Activated CD4-positive, alpha-beta memory T cell treated with anti-CD3 and anti-CD28 coated beads for 36 hours (primary cell): ENCODE measurements at places on chromosomes 7 and 10. TPM values are rescaled to one million over a fixed set of nuclear protein-coding genes. Genes with fewer than 3 reads are reported as not detected.

DNA sequence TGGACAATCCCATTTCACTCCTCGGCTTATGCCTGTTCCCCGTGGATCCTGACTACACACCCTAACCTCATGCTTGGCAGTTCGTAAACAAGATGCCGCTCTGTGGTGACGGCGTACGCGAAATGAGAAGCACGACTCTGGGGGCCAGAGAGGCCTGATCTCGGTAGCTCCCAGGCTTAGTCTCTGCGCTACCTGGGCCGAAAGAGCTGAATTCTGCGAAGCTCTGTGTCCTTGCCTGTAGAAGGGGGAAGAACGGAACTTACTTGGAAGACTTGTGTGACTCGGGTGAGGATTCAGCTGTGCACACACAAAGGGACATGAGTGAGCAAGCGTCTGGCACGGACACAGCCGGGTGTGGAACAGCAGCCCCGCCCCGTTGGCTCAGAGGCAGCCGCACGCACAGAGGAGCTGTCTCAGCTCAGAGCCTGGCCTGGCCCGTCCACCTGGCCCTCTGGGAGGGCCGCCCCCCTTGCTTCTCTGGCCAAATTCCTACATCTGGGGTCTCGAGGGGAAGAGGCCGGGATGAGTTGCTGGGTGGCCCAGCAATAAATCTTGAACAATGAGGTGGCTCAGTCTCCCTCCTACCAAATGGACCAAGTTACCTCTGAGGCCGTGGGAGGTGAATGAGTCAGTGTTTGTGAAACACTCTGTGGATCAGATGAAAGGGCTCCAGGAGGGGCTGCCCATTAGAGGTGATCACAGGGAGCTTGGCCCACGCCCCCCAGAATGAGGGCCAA is 83.8 kb downstream of the PDGFA start:
- H3K27ac ChIP-seq: no peak overlapping the region
- no peaks in the 10 kb centered on the region for H3K4me1 ChIP-seq
- H3K27me3 ChIP-seq: no peaks in the 10 kb centered on the region
- H3K36me3 ChIP-seq: no peaks in the 10 kb centered on the region
- no peak for DNase-seq
- H3K4me3 ChIP-seq: no peak overlapping the region

- peak; percentile 5 for DNase-seq
- H3K4me3 ChIP-seq: no peak overlapping the region
- no peaks in the 10 kb centered on the region for H3K4me1 ChIP-seq
- H3K27me3 ChIP-seq: no peaks in the 10 kb centered on the region
- no peaks in the 10 kb centered on the region for H3K36me3 ChIP-seq
These were observed 119.0 kb downstream of the PTPN20 start for GRCh38 chr10:47030191-47030703.

GRCh38 chr7:74317146-74317782 is 28.1 kb downstream of the CLIP2 start:
- no peaks in the 10 kb centered on the region for H3K27me3 ChIP-seq
- no peak overlapping the region for H3K27ac ChIP-seq
- H3K4me3 ChIP-seq: no peak overlapping the region
- no peaks in the 10 kb centered on the region for H3K36me3 ChIP-seq
- no peak for DNase-seq

GNGT1 gene
- total RNA-seq: not detected

GRCh38 chr10:80493522-80494051 is 39.5 kb downstream of the TSPAN14 start:
- peak overlapping the region; percentile 88 for H3K27ac ChIP-seq
- peaks cover 99% of the 10 kb centered on the region for H3K4me1 ChIP-seq
- peak overlapping the region; percentile 18 for H3K4me3 ChIP-seq
- no peak for DNase-seq
- peaks cover 56% of the 10 kb centered on the region for H3K36me3 ChIP-seq
- no peaks in the 10 kb centered on the region for H3K27me3 ChIP-seq

SPOCK2 gene
- 218 TPM for total RNA-seq

- H3K4me1 ChIP-seq: no peaks in the 10 kb centered on the region
- no peak for DNase-seq
- no peak overlapping the region for H3K4me3 ChIP-seq
- no peaks in the 10 kb centered on the region for H3K36me3 ChIP-seq
- H3K27me3 ChIP-seq: no peaks in the 10 kb centered on the region
- H3K27ac ChIP-seq: no peak overlapping the region
These were observed 1314.2 kb upstream of the LRRTM3 start for GRCh38 chr10:65611592-65611991.

- H3K27me3 ChIP-seq: no peaks in the 10 kb centered on the region
- H3K36me3 ChIP-seq: no peaks in the 10 kb centered on the region
- H3K4me3 ChIP-seq: no peak overlapping the region
- DNase-seq: no peak
These were observed 183.9 kb downstream of the THSD7A start for GRCh38 chr7:11648101-11648500.

DNA sequence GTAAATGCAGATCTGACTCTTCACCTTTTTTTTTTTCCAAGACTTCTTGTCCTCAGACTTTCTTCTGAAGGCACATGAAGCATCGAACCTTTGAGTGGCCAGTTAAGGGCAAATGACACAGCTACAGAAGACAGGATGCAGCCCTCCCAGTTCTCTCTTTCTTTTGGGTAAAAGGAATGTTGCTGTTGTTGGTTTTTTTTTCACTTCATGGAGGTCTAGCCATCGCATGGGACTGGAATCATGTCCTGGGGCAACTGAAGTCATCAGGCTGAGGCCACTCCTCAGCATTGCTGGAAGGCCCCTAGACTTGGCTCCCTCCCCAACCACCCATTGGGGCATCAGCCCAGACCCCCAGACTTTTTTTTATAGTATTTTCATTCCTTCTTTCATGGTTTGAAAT is 896.5 kb downstream of the SORCS1 start:
- no peaks in the 10 kb centered on the region for H3K36me3 ChIP-seq
- H3K4me3 ChIP-seq: no peak overlapping the region
- no peaks in the 10 kb centered on the region for H3K27me3 ChIP-seq

GRCh38 chr10:114925587-114926586 is 12.1 kb upstream of the TRUB1 start:
- H3K4me1 ChIP-seq: peaks cover 12% of the 10 kb centered on the region
- H3K27me3 ChIP-seq: peaks cover 13% of the 10 kb centered on the region
- no peak overlapping the region for H3K27ac ChIP-seq

- H3K4me3 ChIP-seq: no peak overlapping the region
- no peaks in the 10 kb centered on the region for H3K27me3 ChIP-seq
- H3K27ac ChIP-seq: no peak overlapping the region
- peaks cover under 1% of the 10 kb centered on the region for H3K36me3 ChIP-seq
- no peak for DNase-seq
These were observed 30.6 kb upstream of the IKZF1 start for GRCh38 chr7:50273870-50274269.

DNA sequence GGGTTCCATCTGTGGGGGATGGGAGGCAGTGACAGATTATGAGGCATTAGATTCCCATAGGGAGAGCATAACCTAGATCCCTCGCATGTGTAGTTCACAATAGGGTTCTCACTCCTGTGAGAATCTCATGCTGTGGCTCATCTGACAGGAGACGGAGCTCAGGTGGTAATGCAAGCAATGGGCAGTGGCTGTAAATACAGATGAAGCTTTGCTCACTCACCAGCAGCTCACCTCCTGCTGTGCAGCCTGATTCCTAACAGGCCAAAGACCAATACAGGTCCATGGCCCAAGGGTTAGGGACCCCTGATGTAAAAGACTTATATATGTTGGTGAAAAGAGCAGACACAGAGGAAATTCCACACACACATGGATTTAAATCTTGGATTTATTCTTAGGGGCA is 370.2 kb downstream of the NRG3 start:
- no peak overlapping the region for H3K4me3 ChIP-seq
- no peak for DNase-seq
- no peaks in the 10 kb centered on the region for H3K27me3 ChIP-seq
- H3K4me1 ChIP-seq: no peaks in the 10 kb centered on the region

POR gene
- 28.9 TPM for total RNA-seq

GRCh38 chr7:14235056-14235455 is 245.6 kb upstream of the ETV1 start:
- no peaks in the 10 kb centered on the region for H3K36me3 ChIP-seq
- DNase-seq: no peak
- no peak overlapping the region for H3K4me3 ChIP-seq
- no peaks in the 10 kb centered on the region for H3K4me1 ChIP-seq

CRTAC1 gene
- not detected for total RNA-seq

- no peak overlapping the region for H3K4me3 ChIP-seq
- H3K27ac ChIP-seq: no peak overlapping the region
- H3K4me1 ChIP-seq: no peaks in the 10 kb centered on the region
- H3K27me3 ChIP-seq: no peaks in the 10 kb centered on the region
- DNase-seq: no peak
- H3K36me3 ChIP-seq: peaks cover 42% of the 10 kb centered on the region
These were observed 113.9 kb downstream of the MGMT start for GRCh38 chr10:129580901-129581300.

- H3K4me3 ChIP-seq: no peak overlapping the region
- no peaks in the 10 kb centered on the region for H3K4me1 ChIP-seq
- H3K27me3 ChIP-seq: no peaks in the 10 kb centered on the region
- no peak overlapping the region for H3K27ac ChIP-seq
- no peaks in the 10 kb centered on the region for H3K36me3 ChIP-seq
- no peak for DNase-seq
These were observed 181.8 kb upstream of the FERD3L start for GRCh38 chr7:19327018-19327417.

GRCh38 chr10:30040597-30040996 is 18.8 kb downstream of the JCAD start:
- H3K4me1 ChIP-seq: no peaks in the 10 kb centered on the region
- H3K27me3 ChIP-seq: peaks cover 56% of the 10 kb centered on the region
- DNase-seq: no peak
- H3K27ac ChIP-seq: no peak overlapping the region
- no peak overlapping the region for H3K4me3 ChIP-seq

GRCh38 chr7:148927123-148928045 is 43.3 kb upstream of the EZH2 start:
- H3K36me3 ChIP-seq: no peaks in the 10 kb centered on the region
- peaks cover 33% of the 10 kb centered on the region for H3K4me1 ChIP-seq
- no peaks in the 10 kb centered on the region for H3K27me3 ChIP-seq
- DNase-seq: no peak
- peak overlapping the region; percentile 76 for H3K27ac ChIP-seq

DNA sequence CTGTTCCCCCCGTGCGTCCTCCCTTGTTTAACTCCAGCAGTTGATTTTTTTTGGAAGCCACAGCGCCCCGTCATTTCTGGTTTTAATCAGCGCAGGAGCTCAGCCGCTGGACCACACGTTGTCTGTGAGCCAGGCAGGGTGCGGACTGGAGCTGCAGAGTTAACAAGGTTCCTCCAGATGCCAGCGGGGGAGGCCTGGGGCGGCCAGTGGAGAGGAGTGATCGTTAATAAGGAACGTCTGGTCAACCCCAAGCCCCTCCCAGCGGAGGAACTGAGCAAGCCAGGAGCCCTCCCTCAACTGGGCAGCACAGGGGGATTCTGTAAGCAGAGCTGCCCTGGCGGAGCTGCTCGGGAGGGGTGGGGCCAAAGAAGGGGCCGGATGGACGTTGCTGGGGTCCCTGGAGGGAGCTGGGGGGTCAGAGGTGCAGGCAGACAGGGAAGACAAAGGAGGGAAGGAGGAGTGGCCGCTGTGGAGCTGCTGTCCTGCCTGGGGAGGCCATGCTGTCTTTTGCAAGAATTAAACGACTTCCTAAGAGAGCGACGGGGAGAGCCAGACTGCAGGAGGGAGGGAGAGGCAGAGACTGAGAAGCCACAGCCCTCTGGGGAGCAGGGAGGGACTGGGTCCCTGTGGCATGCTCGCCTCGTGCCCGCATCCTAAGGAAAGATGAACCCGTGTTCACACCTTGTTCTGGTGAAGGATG is 537.1 kb upstream of the FOXK1 start:
- no peak overlapping the region for H3K27ac ChIP-seq
- DNase-seq: no peak
- peaks cover 13% of the 10 kb centered on the region for H3K27me3 ChIP-seq

GRCh38 chr10:27959093-27959715 is 39.7 kb downstream of the ODAD2 start:
- no peak overlapping the region for H3K27ac ChIP-seq
- DNase-seq: no peak
- no peaks in the 10 kb centered on the region for H3K36me3 ChIP-seq
- H3K4me1 ChIP-seq: peaks cover 11% of the 10 kb centered on the region

DNA sequence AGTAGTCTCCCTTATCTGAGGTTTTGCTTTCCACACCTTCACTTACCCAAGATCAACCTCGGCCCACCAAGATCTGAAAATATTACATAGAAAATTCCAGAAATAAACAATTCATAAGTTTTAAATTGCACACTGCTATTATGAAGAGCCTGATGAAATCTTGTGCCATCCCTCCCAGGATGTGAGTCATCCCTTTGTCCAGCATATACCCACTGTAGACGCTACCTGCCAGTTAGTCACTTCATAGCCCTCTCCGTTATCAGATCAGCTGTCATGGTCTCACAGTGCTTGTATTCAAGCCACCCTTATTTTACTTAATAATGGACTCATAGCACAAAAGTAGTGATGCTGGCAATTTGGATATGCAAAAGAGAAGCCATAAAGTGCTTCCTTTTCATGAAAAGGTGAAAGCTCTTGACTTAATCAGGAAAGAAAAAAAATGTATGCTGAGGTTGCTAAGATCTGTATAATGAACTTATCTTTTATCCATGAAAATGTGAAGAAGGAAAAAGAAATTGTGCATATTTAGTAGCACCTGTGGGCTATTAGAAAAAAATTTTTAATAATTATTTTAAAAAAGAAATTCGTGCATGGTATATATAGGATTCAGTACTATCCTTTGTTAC is 9.8 kb upstream of the MRPS16 start:
- peaks cover 4% of the 10 kb centered on the region for H3K4me1 ChIP-seq
- no peak overlapping the region for H3K27ac ChIP-seq
- no peaks in the 10 kb centered on the region for H3K27me3 ChIP-seq
- no peaks in the 10 kb centered on the region for H3K36me3 ChIP-seq

- no peak overlapping the region for H3K27ac ChIP-seq
- no peaks in the 10 kb centered on the region for H3K36me3 ChIP-seq
- H3K27me3 ChIP-seq: peaks cover 44% of the 10 kb centered on the region
These were observed 3.6 kb downstream of the ZNF488 start for GRCh38 chr10:47380341-47381102.

- no peak overlapping the region for H3K4me3 ChIP-seq
- no peak for DNase-seq
- peaks cover 7% of the 10 kb centered on the region for H3K4me1 ChIP-seq
- no peak overlapping the region for H3K27ac ChIP-seq
These were observed 118.2 kb downstream of the ST7 start for GRCh38 chr7:117071551-117071950.

- peaks cover 2% of the 10 kb centered on the region for H3K27me3 ChIP-seq
- DNase-seq: no peak
- H3K4me1 ChIP-seq: peaks cover 4% of the 10 kb centered on the region
These were observed 118.3 kb upstream of the KMT2E start for GRCh38 chr7:104895522-104896236.

RBM20 gene
- total RNA-seq: not detected

CDNF gene
- 1.6 TPM for total RNA-seq

PNLIPRP2 gene
- not detected for total RNA-seq

DNA sequence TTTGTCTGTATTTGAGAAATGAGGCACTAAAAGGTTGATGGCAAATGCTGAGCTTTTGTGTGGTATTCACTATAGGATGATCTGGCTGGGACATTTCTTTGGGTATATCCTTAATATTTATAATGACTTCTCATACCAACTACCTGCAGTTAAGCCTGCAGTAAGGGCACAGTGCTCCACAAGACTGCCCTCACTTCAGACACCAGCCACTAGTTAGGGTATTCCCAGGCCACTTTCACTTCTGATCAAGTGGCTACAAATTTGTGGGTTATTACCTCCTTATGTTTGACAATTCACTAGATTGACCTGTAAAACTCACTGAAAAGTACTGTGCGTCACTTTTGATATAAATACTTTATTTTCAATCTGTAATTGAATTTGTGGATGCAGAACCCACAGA is 20.3 kb downstream of the CCDC126 start:
- H3K4me1 ChIP-seq: no peaks in the 10 kb centered on the region
- DNase-seq: no peak
- no peak overlapping the region for H3K27ac ChIP-seq
